ENCODE measurements at places on chromosomes 13 and 19.

DNA sequence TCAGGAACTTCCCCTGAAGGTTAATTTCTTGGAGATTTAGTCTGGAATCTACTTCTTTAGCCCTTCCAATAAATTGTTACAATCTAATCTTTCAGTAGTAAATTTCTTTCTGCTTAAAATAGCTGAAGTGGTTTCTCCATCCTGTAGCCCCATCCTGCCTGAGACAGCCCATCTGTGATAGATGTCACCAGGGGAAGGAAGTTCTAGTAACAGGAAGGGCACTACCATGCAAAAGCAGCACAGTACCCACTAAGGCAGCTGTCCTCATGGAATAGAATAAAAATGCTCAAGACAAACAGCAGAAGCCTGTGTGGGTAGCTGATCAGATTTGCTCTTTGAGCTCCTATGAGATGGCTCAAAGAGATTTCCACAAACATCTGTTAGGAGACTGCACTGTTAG, 1036.5 kb downstream of the SLITRK5 start:
- no peak for DNase-seq

DNA sequence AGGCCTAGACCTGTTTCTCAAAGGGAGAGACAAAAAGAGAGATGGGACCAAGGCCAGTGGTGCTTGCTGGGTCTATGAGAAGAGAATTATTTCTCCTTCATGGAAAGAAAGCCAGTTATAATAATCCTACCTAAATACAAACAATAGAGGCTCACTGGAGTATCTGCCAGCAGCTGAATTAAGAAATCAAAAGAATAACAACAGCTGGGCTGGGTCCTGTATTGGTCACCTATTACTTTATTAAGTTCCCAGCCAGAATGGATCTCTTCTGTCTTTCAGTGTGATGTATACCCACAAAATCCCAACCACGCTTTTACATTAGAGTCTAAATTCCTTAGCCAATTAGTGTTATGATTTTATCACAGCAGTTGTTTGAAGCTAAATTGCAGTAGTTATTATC, 297.8 kb upstream of the DACH1 start:
- DNase-seq: no peak

GRCh38 chr19:1231729-1232637, 5.8 kb downstream of the CBARP start:
- DNase-seq: no peak

- peak; percentile 36 for DNase-seq
Measured at GRCh38 chr19:13995878-13996765, 10.0 kb downstream of the RFX1 start.

DNA sequence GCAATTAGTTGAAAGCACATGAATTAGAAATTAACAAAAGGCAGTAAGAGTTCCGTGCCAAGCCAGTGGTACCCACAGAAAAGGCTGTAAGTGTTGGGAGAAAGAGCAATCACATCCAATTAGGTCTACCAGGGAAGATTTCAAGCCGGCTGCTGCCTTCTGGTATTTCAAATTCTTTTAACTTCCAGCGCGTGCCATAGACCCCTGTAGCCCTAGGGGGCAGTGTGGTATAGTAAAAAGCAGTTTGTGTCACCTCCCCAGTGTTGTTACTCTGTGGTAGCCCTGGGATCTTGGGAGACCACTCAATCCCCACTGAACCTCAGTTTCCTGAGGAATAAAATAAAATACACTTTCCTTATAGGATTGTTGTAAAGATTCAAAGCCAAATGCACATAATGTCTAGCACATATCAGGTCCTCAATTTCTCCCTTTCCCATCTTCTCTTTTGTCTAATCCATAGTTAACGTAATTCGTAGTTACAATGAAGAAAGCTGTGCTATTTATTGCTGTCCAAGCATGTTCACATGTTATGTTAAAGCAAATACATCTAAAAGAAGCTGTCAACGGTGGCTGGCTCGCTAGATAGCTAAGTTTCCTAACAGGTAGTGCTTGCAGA, 230.2 kb downstream of the TDRD3 start:
- DNase-seq: no peak

- DNase-seq: peak; percentile 78
Measured at GRCh38 chr19:50461066-50461875, 15.0 kb upstream of the EMC10 start.

- no peak for DNase-seq
Measured at GRCh38 chr19:43416951-43417623, 2.4 kb downstream of the TEX101 start.

- DNase-seq: no peak
Measured at GRCh38 chr13:100178309-100178708, 89.4 kb downstream of the PCCA start.

DNA sequence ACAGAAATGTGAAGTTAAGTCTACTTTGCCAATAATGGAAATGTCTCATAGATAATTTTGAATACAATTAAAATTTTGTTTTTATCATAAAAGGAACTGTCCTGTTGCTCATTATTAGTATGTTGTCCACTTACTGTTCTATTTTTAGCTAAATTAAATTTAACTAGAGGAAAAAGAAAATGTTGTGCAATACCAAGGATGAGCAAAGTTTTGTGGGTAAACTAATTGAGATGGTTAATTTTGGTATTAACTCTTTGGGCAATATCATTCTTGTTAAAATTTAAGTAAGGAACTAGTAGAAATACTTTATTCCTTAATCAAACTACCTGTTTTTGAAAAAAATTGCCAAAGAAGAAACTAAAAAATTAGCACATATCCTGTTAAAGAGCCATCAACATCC, 43.5 kb downstream of the SOX1 start:
- no peak for DNase-seq

DNA sequence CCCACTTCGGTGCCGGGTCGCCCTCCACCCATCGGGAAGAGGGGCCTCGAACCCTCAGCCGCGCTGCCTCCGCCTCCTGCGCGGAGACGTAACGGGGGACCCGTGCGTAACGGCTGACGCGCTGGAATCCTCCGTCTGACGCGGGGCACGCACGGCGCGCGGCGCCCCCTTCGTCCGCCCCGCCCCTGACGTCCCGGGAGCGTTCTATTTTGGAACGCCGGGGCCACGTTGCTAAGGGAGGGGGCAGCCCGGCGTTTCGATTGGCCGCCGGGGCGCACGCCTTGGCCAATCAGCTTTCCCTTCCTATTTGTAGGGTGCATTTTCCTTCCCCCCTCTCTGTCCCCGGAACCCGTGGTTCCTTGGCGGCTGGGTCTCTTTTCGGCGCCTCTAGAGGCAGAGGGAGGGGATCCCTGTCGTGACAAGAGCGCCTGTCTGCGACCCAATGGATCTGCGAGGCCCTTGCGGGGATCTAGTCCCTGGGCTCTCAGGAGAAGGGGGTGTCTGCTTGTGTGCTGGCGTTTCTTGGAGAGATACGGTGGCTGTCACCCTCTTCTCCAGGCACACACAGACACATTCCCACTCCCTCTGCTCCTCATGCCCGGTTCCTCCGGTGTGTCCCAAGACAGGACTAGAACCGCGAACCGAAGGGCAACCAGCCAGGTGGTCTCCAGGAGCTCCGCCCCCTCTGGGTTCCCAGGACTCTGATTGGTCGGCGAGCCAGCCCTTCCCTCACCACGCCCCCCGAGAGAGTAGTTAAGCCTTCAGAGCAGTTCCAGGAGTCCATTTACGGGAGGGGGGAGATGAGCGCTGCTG, 1.5 kb downstream of the FOSB start:
- DNase-seq: peak; percentile 97

DNA sequence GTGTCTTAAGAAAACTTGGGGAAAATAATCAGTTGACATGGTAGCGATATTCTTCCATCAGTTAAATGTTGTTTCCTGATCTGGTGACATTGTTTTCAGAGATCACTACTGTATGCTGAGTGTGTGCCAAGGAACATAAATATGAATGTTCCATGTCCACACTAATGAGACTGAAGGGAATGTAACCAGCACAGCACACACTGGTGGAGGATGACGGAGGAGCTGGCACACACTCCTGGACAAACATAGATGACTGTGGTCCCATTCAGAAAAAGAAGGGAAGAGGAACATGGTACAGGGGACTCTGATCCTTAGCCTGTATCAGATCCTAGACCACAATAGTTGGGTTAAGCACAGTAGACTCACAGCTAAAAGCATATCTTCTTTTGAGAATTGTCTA, 574.8 kb downstream of the MYO16 start:
- DNase-seq: no peak

DNA sequence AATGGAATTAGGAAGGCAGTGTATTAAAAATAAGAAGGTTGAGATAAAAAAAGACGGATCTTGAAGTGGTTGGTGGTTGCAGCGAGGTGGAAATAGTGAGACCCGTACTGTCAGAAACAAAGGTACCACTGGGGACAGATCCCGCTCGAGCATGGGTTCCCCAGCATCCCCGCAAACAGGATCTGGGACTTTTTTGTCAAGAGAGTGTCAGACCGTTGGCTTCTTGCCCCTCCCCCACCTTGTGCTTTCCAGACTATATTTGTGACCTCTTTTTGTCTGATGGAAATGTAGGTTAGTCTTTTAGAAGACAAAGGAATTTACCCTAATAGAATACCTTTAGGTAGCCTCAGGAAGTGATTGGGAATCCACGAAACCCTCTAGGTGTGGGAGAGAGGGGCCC, 4.2 kb downstream of the GATAD2A start:
- no peak for DNase-seq

DNA sequence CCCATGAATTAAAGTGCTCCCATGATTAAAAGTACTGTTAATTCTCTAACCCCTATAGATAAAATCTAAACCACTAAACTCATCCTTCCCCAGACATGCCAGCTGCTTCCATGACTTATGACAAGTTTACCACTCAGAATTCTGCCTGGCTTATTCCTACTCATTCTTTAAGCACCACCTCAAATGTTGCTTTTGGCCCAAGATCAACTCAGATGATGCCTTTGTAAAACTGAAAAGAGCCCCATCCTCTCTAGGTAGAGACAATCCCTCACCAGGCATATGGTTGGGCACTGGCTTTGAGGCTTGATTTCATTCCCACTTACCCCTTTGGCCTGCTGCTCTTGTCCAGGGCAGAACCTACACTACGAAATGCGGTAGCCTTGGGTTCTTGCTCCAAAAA, 250.0 kb downstream of the DNAJC15 start:
- DNase-seq: no peak

GRCh38 chr13:38947054-38947453, 43.6 kb downstream of the STOML3 start:
- no peak for DNase-seq

GRCh38 chr19:5137571-5138124, 168.7 kb downstream of the KDM4B start:
- no peak for DNase-seq

GRCh38 chr13:20394506-20394905, 131.2 kb downstream of the CRYL1 start:
- no peak for DNase-seq

DNA sequence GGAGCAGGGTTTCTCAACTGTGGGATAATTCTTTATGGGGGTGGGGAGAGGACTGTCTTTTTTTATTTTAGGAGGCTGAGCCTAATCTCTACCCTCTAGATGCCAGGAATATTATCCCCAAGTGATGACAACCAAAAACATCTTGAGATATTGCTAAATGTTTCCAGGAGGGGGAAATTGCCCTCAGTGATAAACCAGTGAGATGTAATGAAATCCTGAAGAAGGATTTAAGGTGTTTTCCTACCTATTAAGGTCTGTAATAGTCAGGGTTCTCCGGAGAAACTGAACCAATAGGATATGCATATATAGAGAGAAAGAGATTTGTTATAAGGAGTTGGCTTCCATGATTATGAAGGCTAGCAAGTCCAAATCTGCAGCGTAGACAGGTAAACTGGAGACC, 208.3 kb upstream of the MIR17HG start:
- DNase-seq: no peak

DNA sequence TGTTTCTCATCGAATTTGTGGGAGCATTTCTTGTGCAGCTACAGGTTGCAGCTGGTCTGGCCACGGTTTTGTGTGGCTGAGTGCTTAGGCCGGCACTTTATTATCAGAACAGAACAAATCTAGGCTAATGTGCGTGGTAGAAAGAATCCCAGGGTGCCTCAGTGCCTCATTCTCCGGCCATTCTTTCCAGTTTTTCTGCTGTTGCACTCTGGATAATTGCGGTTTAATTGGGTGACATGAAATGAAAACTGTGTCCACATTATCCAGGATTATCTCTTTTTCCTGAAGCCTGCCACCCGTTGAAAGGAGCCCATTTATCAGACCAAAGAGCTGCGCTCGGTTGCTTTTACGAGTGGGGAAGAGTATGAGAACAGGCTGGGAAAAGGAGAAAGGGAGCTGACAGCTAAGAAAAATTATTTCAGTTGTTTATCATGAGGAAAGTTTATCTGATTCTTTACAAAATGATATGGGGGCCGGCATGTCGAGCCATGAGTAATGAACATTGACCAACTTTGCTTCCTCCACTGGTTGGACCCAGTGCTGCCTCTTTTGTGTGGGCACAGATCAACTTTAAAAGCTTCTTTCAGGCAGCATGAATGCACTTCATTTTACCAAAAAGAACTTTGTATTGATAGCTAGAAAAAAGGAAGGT, 117.0 kb upstream of the SOX21 start:
- no peak for DNase-seq

- DNase-seq: peak; percentile 77
Measured at GRCh38 chr19:12668932-12669269, 2.3 kb downstream of the WDR83 start.

DNA sequence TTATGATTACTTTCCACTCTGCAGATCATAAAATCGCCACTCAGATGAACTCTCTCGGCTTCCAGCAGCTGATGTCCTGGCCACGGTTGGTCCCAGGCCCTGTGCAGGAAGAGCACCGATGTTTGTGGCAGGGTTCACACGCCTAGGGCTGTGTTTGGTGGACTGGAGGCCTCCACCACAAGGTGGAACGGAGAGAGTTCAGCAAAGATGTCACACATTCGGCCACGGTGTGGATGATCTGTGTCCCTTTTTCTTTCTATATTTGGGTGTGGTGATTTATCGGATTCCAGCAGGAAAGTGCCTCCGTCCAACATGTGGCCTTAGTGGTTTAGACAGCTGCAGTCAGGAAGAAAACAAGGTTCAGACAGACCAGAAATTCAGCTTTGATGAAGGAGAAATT, 521 bp upstream of the SHISA2 start:
- no peak for DNase-seq

DNA sequence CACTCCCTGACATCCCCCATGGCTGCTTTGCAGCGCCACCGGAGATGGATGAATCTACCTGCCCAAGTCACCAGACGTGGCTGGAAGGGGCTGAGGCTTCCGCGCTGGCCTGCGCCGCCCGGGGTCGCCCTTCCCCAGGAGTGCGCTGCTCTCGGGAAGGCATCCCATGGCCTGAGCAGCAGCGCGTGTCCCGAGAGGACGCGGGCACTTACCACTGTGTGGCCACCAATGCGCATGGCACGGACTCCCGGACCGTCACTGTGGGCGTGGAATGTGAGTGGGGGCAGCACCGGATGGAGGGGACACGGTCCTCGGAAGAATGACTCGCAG, 4.6 kb downstream of the ICAM5 start:
- no peak for DNase-seq
